ENCODE measurements at places on chromosomes 3 and 15.
A peak's percentile ranks its signal among the peaks of the same experiment; 100 is the strongest.

DNA sequence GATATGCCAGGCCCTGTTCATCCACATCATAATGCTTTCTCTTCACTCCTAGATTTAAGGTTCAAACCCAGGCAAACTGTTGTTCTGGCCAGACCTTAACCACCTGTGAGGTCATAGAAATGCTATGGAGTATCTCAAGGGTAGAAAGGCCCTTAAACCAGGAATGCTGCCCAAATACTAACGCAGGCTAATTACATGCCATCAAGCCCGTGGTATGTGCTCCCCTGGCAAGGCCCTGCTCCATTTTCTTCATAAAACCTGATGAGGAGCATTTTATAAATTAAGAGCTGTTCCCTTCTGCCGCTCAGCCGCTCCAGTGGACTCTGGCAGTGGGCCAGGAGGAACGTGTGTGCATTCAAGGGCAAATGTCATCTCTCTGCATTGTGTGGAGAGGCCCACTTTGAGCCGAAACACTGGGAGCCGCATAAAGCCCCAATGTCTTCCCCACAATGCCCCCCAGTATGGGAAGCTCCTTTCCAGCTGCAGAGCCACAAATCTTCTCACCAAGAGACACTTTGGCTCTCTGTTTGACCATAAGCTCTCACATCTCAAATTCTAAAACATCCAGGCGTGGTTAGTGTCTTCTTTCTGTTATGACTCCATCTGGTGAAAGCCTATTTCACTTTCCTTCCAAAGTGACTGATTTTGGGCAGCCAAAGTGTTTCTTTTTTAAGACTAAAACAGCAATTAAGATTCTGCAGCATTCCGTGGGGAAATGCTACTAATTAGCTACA, 210.8 kb upstream of the NR2E3 start:
- no peak for DNase-seq

DNA sequence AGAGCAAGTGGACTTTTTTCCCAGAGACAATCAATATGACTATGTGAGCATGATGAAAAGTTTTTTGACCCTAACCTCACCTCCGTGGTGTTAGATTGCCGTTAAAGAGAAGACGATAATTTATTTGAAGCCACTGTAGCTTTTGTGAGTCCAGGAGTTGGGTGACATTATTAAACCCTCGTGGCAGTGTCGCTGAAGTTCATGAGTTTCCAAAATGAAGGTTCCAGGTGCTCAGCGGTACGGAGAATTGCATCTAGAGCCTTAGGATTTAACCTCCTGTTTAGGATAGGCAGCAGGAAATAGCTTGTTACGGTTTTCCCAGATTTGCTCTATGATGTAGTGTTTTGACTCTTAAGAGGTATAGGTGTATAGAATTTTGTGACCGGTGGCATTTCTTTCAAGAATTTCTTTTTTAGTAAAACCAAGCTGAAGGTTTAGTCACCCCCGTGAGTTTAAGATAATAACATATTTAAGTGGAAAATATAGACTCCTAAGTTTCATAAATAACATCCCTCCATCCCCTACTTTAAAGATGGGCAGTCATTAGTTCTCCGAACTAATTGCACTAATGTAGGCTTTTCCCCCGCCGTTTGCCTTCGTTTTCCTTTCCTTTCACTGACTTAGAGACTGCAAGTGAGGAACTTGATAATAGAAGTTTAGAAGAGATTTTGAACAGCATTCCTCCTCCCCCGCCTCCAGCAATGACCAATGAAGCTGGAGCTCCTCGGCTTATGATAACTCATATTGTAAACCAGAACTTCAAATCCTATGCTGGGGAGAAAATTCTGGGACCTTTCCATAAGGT, 2.0 kb downstream of the SMC4 start:
- peak; percentile 50 for DNase-seq

GRCh38 chr15:60399931-60400330, 2.1 kb upstream of the ANXA2 start:
- DNase-seq: no peak

DNA sequence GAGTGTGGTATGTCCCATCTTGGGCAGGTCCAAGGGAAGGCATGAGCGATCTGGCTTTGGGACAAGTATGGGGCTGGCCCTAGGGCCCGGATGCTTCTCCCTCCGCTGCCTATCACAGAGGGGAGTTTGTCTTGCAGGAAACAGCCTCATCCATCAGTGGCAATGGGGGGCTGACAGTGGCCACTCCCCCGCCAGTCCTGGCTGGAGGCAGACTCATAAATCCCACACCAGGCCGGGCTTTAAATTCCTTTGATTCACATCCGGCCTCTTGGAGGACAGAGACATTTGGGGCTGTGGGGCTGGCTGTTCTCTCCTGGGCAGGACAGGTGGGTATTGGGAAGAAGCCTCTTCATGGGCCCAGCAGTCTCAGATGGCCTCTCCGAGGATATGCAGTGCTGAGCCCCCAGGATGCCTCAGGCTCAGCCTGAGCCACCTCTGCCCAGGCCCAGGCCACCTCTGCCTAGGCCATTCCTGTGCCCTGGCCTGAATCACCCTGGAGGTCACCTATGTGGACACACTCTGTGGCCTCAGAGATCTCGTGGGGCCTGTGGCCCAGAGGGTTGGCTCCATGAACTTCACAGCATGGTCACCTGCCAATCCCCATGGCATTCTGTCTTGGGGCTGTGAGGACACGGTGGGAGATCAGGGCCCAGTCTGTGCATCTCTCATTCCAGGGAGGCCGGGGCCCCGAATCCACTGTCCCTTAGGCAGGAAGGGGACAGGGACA, 84.2 kb upstream of the GOLGA6L4 start:
- no peak for DNase-seq

DNA sequence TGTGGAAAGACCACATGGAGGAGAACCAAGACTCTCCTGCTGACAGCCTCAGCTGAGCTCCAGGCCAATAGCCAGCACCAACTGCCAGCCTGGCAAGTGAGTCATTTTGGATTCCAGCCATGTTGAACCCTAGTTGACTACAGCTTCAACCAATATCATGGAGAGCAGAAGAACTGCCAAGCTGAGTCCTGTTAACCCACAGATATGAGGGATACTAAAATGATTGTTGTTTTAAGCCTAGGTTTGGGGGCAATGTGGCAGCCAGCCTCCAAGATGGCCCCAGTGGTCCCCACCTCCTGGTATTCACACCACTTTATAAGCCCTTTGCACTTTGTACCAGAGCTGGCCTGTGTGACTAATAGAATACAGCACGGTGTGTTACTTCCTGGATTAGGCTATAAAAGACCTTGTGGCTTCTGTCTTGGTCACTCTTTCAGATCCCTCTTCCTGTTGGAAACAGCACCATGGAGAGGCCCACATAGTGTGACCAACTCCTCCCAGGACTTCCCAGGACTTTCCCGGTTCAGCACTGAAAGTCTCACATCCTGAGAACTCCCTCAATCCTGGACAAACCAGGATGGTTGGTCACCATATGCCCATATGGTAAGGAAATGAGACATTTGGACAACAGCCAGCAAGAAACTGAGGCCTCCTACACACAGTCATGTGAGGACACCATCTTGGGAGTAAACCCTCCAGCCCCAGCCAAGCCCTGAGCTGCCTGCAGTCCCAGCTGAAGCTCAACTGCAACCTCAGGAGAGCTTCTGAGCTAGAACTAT, 32.4 kb upstream of the CDV3 start:
- DNase-seq: no peak

DNA sequence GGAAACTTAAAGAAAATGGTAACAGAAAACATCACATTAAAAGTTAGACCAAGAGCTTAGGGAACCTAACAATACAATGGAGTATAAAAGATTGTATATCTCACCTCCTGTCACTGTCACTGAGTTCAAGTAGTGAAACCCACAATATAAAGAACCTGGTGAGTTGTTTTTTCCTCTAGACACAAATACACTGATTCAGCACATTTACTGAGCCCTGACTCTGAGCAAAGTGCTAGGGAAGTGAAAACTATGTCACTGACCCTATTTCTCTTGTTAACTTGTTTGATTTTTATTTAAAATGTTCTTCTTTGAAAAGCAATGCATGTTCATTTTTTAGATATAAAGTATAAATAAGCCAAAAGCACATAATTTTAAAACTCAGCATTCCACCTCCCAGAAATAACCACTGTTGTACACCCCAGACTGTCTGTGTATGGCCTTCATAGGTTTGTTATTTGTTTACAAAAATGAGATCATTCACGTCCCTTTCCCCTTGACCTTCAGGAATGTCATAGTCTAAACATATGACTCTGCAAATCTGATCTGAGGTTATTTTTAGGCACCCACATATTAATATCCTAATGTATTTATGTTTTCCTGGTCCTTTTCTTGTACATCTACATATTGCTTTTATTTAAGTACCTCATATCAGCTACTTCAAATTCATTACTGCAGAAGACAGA, 69.2 kb upstream of the CSTA start:
- DNase-seq: no peak

DNA sequence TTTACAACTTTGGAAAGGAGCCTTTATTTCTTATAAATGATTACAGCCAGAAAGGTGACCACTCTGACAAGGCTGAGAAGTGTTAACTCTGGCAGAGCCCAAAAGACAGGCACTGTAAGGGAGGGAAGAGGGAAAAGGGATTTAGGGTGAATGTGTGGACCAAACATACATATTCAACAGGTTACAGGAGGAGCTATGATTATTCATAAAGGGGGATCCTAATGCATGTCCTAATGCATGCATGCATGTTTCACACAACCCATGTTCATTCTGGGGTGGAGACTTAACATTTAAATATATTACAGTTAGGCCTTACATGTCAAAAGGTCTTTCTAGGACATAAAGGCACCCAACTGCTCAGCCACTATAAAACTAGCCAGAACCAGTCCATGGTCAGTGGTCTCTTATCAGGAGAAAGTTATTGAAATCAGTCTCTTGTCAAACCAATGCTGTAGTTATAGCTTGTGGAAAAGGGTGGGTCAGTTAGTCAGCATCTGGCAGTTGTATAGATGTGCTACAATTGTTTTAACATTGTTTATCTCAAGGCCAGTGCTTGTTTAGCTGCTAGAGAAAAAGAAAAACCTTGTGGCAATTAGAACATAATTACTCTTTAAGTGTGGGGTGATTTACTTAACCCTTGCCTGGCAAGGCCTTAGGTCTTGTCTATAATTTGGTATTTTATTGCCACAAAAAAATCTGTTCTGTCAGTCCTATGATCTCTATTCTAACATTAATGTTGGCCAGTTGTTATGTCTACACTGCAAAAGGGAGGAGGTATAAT, 77.5 kb downstream of the RAD18 start:
- DNase-seq: no peak

DNA sequence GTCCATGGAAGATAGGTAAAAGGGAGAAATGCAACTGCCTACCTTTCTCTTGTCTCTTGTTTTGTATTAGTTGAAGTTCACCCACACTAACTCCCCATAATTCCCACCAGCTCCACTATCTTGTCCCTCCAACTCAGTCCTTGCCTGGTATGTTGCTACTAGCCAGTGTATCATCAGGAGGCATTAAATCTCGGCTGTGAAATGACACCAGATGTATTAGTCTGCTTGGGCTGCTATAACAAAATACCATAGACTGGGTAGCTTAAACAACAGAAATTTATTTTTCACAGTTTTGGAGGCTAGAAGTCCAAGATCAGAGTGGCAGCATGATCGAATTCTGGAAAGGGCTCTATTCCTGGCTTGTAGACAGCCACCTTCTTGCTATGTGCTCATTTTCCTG, 102.3 kb upstream of the WDR72 start:
- DNase-seq: no peak

DNA sequence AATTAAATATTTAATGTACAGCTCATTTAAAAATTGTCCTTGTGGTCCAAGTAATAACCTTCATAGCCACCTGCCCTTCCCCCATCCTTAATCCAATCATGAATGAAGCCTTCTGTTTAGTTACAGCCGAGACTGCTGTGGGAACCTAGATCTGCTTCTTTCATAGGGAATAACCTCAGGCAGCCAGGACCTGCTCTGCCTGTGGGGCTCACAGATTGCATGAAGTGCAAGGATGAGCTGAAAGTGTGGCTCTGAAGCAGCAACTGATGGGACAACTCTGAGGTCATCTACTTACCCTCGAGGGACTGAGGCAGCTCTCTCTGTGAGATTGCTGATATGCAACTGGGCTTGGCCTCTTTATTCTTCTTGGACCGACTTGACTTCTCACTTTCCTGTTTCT, 169.8 kb downstream of the POTEB3 start:
- DNase-seq: no peak

GRCh38 chr3:152039887-152040286, 166.4 kb downstream of the SUCNR1 start:
- no peak for DNase-seq

All from HL-60 (cell line).